ENCODE measurements at places on chromosomes 12 and 14. TPM values are rescaled to one million over a fixed set of nuclear protein-coding genes. Genes with fewer than 3 reads are reported as not detected.

LRRC10 gene
- total RNA-seq, result not detected

GDF3 gene
- total RNA-seq, result not detected

MYF5 gene
- 5.4 TPM for total RNA-seq

CISTR gene
- not detected for total RNA-seq

TPPP2 gene
- not detected for total RNA-seq

COL2A1 gene
- total RNA-seq, result 2.3 TPM

DDX24 gene
- 55.1 TPM for total RNA-seq

DHRS2 gene
- total RNA-seq, result 593 TPM

SPTB gene
- total RNA-seq, result 6.8 TPM

KRT73 gene
- 0.11 TPM for total RNA-seq

BBS10 gene
- total RNA-seq, result 32.8 TPM

CLEC12A gene
- 1.5 TPM for total RNA-seq

FSCB gene
- 0.90 TPM for total RNA-seq

ZFP36L1 gene
- total RNA-seq, result 82.2 TPM

WDR89 gene
- total RNA-seq, result 28.3 TPM

RD3L gene
- total RNA-seq, result not detected

LLPH gene
- total RNA-seq, result 9.7 TPM

C12orf54 gene
- 1.5 TPM for total RNA-seq

ACSS3 gene
- 39.7 TPM for total RNA-seq
